ENCODE measurements at places on chromosomes 7 and 10. TPM values are rescaled to one million over a fixed set of nuclear protein-coding genes. Genes with fewer than 3 reads are reported as not detected.

PDZD7 gene
- 2.6 TPM for total RNA-seq

DNA2 gene
- 27.7 TPM for total RNA-seq

TRPV6 gene
- 0.07 TPM for total RNA-seq

AKR1D1 gene
- total RNA-seq = not detected

TRPV5 gene
- not detected for total RNA-seq

CC2D2B gene
- total RNA-seq = not detected

PLCE1 gene
- total RNA-seq = not detected

OR2A1 gene
- not detected for total RNA-seq

PCLO gene
- total RNA-seq = not detected

EGR2 gene
- total RNA-seq = 0.41 TPM

ANXA8 gene
- not detected for total RNA-seq

JAZF1 gene
- 4.2 TPM for total RNA-seq

NRG3 gene
- total RNA-seq = not detected

ODAD2 gene
- total RNA-seq = not detected

GRCh38 chr10:123571978-123572377 lies 94.2 kb upstream of the GPR26 start:
- no peak for DNase-seq
- no peak overlapping the region for H3K4me3 ChIP-seq
- no peaks in the 10 kb centered on the region for H3K27me3 ChIP-seq
- no peak overlapping the region for H3K27ac ChIP-seq

GRCh38 chr10:61744469-61744868 lies 81.7 kb downstream of the CABCOCO1 start:
- no peak overlapping the region for H3K27ac ChIP-seq
- H3K36me3 ChIP-seq = no peaks in the 10 kb centered on the region
- H3K4me1 ChIP-seq = no peaks in the 10 kb centered on the region
- no peaks in the 10 kb centered on the region for H3K27me3 ChIP-seq
- DNase-seq = peak; percentile 74

GRCh38 chr10:113961182-113962031 lies 82.3 kb upstream of the ADRB1 start:
- H3K4me1 ChIP-seq = peaks cover 8% of the 10 kb centered on the region
- no peak overlapping the region for H3K27ac ChIP-seq
- DNase-seq = no peak
- no peak overlapping the region for H3K4me3 ChIP-seq

DNA sequence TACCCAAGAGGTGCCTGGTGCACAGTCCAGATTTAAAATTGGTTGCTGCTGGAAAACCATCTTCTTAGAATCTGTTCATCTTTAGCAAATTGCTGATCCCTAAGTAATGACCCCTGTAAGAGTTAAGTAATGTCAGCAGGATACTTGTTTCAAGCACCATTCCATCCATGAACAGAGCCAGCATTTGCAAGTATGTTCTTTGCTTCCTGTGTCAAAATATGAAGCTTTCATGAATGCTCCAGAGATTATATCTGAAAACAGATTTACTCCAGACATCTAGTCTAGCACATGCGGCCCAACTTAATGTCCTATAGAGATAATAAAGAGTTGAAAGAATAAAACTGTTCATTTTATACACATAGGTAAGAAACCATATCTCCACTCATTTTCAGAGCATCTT lies 98.7 kb upstream of the ZNF438 start:
- H3K4me1 ChIP-seq = peaks cover 14% of the 10 kb centered on the region
- no peak for DNase-seq
- H3K36me3 ChIP-seq = no peaks in the 10 kb centered on the region

DNA sequence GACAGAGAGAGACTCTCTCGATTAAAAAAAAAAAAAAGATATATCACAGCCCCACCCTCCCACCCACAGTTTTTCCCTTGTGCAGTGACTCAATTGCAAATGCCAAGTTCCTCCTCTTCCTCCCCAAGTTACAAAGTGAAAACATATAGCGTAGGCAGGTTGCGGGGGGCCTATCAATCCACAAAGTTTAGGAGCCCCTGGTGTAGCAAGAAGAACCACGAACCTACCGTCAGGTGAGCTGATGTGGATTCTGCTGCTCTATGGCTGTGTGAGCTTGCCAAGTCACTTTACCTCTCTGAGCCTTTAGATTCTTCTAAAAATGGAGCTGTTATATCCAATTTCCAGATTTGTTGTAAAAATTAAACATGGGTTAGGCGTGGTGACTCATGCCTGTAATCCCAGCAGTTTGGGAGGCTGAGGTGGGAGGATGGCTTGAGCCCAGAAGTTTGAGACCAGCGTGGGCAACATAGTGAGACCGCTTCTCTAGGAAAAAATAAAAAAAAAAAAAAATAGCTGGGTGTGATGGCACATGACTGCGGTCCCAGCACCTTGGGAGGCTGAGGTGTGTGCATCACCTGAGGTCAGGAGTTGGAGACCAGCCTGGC lies 8.2 kb upstream of the RHBDD2 start:
- DNase-seq = peak; percentile 15
- no peak overlapping the region for H3K4me3 ChIP-seq
- H3K27ac ChIP-seq = no peak overlapping the region
- no peaks in the 10 kb centered on the region for H3K36me3 ChIP-seq

DNA sequence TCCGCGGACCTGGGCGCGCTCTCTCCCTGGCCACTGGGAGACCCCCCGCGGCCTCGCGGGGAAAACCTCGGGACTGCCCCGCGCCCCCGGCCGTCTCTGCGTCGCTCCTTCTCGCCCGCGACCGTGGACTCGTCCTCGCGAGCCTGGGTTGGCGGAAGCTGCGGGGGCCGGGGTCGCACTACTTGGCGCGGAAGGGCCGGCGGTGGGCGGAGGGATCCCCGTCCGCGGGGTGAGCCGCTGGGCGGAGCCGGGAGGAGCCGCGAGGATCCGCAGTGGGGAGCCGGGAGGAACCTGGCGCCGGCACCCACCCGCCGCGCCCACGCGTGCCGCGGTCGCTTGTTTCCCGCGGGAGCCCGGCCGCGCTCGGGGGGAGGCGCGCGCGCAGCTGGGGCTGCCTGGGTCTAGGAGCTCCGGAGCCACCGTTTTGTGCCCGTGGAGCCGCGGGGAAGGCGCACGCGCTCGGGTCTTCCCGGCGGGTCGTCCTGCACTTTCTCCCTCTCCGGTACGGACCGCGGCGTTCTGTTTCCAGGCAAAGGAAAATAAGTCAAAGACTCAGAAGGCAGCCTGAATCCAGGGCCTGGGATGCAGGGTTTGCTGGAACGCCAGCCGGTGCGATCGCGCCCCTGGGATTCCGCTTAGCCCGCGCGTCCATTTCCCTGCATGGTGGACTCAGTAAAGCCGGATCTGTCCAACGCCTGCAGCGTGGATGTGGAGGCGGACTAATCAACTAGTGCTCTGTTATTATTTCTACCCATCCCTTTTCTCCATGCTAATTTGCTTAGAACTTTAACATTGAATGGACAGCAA lies 28.7 kb upstream of the KMT2C start:
- H3K27ac ChIP-seq = peak overlapping the region; percentile 71
- peak; percentile 91 for DNase-seq
- H3K4me1 ChIP-seq = peaks cover 11% of the 10 kb centered on the region
- no peaks in the 10 kb centered on the region for H3K27me3 ChIP-seq

GRCh38 chr10:81909453-81909852 lies 34.5 kb downstream of the NRG3 start:
- no peak overlapping the region for H3K27ac ChIP-seq
- no peak overlapping the region for H3K4me3 ChIP-seq
- DNase-seq = no peak
- no peaks in the 10 kb centered on the region for H3K36me3 ChIP-seq

DNA sequence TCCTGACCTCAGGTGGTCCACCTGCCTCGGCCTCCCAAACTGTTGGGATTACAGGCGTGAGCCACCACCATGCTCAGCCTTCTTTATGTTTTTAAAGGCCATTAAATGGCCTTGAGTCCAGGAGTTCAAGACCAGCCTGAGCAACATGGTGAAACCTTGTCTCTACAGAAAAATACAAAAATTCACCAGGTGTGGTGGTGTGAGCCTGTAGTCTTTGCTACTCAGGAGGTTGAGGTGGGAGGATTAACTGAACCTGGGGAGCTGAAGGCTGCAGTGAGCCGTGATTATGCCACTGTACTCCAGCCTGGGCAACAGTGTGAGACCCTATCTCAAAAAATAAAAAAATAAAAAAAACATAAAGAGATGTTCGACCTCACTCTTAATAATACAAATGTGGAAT lies 11.0 kb downstream of the SMO start:
- H3K36me3 ChIP-seq = no peaks in the 10 kb centered on the region
- H3K4me1 ChIP-seq = no peaks in the 10 kb centered on the region
- no peak overlapping the region for H3K27ac ChIP-seq

GRCh38 chr10:86651631-86652331 lies 2.6 kb upstream of the OPN4 start:
- no peak for DNase-seq
- no peak overlapping the region for H3K27ac ChIP-seq
- no peaks in the 10 kb centered on the region for H3K4me1 ChIP-seq

DNA sequence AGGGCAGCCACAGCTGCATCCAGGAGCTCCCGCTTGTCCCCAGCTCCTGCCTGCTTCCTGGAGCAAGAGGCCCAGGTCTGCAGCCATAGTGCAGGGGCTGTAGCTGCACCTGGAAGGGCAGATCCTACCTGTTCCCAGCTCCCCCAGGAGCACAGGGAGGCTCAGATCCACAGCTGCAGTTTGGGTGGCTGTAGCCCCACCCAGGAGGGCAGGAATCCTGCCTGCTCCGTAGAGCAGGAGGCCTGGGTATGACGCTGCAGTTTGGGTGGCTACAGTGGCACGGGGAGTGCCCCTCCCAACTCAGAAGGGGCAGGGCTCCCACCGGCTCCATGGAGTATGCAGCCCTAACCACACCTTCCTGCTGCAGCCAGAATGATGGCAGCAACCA lies 26.7 kb upstream of the CDCA7L start:
- H3K27me3 ChIP-seq = no peaks in the 10 kb centered on the region
- H3K27ac ChIP-seq = no peak overlapping the region
- DNase-seq = no peak

DNA sequence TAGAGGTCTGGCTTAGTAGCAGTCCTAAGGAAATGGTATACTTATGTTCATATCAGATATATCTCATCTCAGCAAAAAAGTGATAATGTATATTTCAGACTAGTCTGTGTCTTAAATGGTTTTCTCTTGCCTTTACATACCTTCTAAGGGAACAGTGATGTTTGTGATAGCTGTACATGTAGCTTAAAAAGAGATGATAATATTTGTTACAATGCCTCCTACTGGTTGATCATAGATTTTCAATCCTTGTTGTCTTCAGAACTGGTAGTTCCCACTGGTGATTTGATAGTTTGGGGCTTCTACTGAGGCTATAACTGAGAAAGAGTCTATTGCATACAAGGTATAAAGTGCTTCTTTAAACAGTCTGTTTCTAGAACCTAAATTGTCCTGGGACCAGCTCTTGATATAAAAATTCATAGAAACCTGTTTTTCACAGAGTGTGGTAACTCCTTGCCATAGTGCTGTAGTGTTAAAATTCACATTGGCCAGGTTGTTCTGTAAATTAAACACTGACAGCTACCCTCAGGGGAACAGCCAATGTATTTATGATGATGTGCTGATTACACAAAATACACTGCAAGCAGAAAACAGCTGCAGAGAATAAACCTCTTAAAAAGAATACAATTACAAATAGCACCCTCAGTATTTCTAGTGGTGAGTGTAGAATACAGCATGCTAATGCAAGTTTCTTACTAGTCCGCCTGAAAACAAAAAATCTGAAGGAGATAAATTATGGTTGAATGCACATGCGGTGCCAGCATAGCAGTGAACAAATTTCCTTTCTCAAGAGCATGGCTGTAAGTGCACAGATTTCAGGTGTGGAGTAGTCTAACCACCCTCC lies 90.3 kb downstream of the BTRC start:
- no peaks in the 10 kb centered on the region for H3K4me1 ChIP-seq
- H3K27ac ChIP-seq = no peak overlapping the region
- no peak overlapping the region for H3K4me3 ChIP-seq
- no peaks in the 10 kb centered on the region for H3K36me3 ChIP-seq
- H3K27me3 ChIP-seq = no peaks in the 10 kb centered on the region
- DNase-seq = peak; percentile 47

DNA sequence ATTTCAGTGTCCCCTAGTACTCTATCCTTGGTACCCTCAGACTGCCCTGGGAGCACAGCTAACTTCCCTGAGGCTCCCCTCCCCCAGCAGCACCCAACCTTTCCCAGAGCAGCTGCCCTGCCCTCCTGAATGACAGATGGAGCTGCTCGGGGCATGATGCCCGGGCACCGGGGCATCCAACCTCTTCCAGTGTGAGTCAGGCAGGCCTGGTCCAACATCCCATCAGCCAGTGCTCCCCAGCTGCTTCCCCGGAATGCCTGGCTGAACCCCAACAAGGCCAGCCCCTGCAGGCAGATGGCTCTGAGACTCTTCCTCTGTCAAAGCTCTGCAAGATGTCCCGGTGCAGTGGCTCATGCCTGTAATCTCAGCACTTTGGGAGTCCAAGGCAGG lies 11.9 kb upstream of the TSPAN15 start:
- peaks cover 28% of the 10 kb centered on the region for H3K4me1 ChIP-seq
- H3K27me3 ChIP-seq = no peaks in the 10 kb centered on the region
- DNase-seq = no peak
- H3K4me3 ChIP-seq = no peak overlapping the region
- no peak overlapping the region for H3K27ac ChIP-seq

GRCh38 chr10:77590344-77591237 lies 47.0 kb downstream of the KCNMA1 start:
- H3K27me3 ChIP-seq = no peaks in the 10 kb centered on the region
- no peaks in the 10 kb centered on the region for H3K36me3 ChIP-seq
- peaks cover 25% of the 10 kb centered on the region for H3K4me1 ChIP-seq
- DNase-seq = no peak
- H3K27ac ChIP-seq = no peak overlapping the region
- no peak overlapping the region for H3K4me3 ChIP-seq

GRCh38 chr7:142833174-142834048 lies 21.5 kb upstream of the EPHB6 start:
- DNase-seq = no peak
- no peaks in the 10 kb centered on the region for H3K27me3 ChIP-seq
- no peaks in the 10 kb centered on the region for H3K4me1 ChIP-seq
- no peaks in the 10 kb centered on the region for H3K36me3 ChIP-seq
- no peak overlapping the region for H3K27ac ChIP-seq
- no peak overlapping the region for H3K4me3 ChIP-seq

DNA sequence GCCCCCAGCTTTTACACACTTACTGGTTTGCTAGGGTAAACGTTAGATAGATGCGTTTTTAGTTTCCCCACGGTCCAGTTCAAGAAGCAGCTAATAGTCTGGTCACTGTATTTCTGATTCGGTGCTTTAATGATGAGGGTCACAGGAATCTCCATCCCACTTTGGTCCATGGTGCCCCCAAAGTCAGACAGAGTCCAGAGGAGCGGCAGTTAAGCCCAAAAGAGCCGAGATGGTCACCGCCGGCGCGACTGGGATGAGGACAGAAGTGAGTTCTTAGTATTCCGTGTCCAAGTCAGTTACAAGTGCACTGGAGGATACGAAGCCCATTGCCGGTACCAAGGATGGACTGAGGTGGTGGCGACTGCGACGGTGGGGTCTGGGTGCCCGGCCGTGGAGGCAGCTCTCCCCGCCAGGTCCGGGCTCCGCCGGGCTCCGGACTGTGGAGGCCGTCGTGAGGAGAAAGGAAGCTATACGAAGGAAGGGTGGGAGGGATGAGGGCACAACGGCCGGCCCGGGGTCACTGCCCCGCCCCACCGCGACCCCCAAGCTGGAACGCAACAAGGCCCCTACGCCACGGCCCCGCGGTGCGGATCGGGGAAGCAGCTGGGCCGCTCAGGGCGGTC lies 663 bp downstream of the HERPUD2 start:
- H3K36me3 ChIP-seq = no peaks in the 10 kb centered on the region
- H3K27ac ChIP-seq = no peak overlapping the region
- H3K27me3 ChIP-seq = no peaks in the 10 kb centered on the region
- peak; percentile 38 for DNase-seq
- H3K4me1 ChIP-seq = peaks cover 41% of the 10 kb centered on the region

- H3K27me3 ChIP-seq = no peaks in the 10 kb centered on the region
- H3K27ac ChIP-seq = no peak overlapping the region
- H3K36me3 ChIP-seq = no peaks in the 10 kb centered on the region
- H3K4me1 ChIP-seq = peaks cover 16% of the 10 kb centered on the region
Measured at GRCh38 chr10:93420091-93420490, 62.0 kb downstream of the MYOF start.
